ENCODE measurements at places on chromosomes 16 and 17. TPM values are rescaled to one million over a fixed set of nuclear protein-coding genes. Genes with fewer than 3 reads are reported as not detected.

The TMEM92 gene
- polyA plus RNA-seq: 2.7 TPM

The LPO gene
- polyA plus RNA-seq: not detected

The PPY gene
- polyA plus RNA-seq: not detected

The ABCA8 gene
- polyA plus RNA-seq: 0.05 TPM

The NME2 gene
- 902 TPM for polyA plus RNA-seq

The HEATR9 gene
- not detected for polyA plus RNA-seq

GRCh38 chr17:30716461-30717290 lies 107.8 kb downstream of the CRLF3 start:
- H3K4me3 ChIP-seq: no peak overlapping the region
- H3K4me1 ChIP-seq: no peaks in the 10 kb centered on the region
- H3K36me3 ChIP-seq: no peaks in the 10 kb centered on the region
- no peak overlapping the region for H3K27ac ChIP-seq
- H3K27me3 ChIP-seq: no peaks in the 10 kb centered on the region

DNA sequence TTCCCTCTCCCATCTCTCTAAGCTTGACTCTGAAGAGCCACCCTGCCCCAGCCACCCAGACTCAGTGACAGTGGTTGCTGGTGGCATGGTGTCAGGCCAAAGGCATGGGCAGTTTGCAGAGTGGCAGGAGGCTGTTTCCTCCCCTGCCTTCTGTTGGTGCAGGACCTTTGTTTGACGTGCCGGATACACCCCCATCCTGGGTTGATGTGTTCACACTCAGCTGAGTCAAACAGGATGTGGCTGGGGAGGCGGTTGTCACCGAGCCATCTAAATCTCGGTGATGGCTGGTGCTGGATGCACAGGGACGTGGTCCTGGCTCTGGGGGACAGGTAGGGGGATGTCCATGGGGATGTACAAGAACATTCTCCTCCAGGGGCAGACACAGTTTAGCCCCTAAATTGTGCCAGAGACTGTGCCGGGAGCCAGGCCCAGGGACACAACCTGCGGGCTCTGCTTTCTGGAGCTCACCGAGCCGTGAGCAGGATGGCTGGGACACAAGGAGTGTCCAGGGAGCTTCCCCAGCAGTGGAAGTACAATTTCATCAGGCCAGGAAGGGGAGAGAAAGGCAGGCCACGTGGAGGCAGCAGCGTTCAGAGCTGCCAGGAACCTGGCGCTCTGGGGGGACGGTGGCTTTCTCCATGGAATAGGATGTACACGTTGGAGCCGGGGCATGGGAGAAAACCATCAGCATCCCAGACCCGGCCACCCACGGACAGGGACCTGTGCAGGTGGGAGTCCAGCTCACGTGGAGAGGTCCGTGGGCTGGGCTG lies 264.2 kb downstream of the SEC14L1 start:
- no peaks in the 10 kb centered on the region for H3K27me3 ChIP-seq
- H3K27ac ChIP-seq: no peak overlapping the region
- H3K4me3 ChIP-seq: no peak overlapping the region
- peaks cover 51% of the 10 kb centered on the region for H3K4me1 ChIP-seq
- H3K36me3 ChIP-seq: peaks cover 13% of the 10 kb centered on the region

DNA sequence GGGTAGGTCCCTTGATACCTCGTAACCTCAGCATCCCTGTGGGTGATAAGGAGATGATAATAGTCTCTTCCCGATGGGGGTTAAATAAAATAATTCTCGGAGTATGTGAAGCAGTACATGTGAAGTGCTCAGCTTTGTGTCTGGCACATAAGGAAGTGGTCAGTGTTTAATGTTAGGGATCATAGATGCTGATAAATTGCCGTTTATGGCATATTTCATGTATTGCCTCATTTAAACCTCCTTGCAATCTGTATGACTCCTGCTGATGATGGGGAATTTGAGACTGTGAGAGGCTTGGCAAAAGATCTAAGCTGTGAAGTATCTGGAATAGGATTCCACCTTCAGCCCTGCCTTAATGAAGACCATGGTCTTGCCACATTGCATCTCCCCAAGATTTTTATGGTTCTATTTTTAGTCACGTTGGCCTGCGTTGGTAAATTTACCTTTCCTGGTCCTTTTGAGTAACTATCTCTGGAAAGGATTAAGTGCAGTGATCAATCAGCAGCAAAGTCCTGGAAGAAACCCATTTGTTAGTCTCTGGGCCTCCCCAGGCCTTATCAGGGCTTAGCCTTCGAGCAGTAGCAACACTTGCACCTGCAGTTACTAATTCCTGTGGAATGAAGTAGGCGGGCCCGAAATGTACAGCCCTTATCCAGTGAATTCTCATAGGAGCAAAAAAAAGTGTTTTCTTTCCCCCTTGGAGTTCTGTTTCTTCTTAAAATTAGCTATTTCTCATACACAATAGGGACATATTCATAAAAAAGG lies 144.9 kb downstream of the WWOX start:
- H3K27me3 ChIP-seq: no peaks in the 10 kb centered on the region
- no peak for DNase-seq

- DNase-seq: no peak
- no peak overlapping the region for H3K27ac ChIP-seq
- H3K4me3 ChIP-seq: no peak overlapping the region
- no peaks in the 10 kb centered on the region for H3K27me3 ChIP-seq
Measured at GRCh38 chr17:52227926-52228325, 69.4 kb upstream of the CA10 start.

- no peak overlapping the region for H3K27ac ChIP-seq
- no peaks in the 10 kb centered on the region for H3K27me3 ChIP-seq
- no peak overlapping the region for H3K4me3 ChIP-seq
- no peaks in the 10 kb centered on the region for H3K4me1 ChIP-seq
Measured at GRCh38 chr17:72754513-72754912, 338.0 kb downstream of the SLC39A11 start.

GRCh38 chr16:10682604-10683003 lies 12.1 kb downstream of the TEKT5 start:
- H3K4me3 ChIP-seq: no peak overlapping the region
- no peaks in the 10 kb centered on the region for H3K27me3 ChIP-seq
- H3K4me1 ChIP-seq: no peaks in the 10 kb centered on the region
- no peak for DNase-seq
- H3K36me3 ChIP-seq: no peaks in the 10 kb centered on the region

GRCh38 chr17:83096401-83097224 lies 17.2 kb downstream of the METRNL start:
- H3K4me3 ChIP-seq: no peak overlapping the region
- no peak overlapping the region for H3K27ac ChIP-seq
- no peaks in the 10 kb centered on the region for H3K36me3 ChIP-seq

GRCh38 chr17:71472809-71473789 lies 647.7 kb upstream of the SOX9 start:
- no peaks in the 10 kb centered on the region for H3K36me3 ChIP-seq
- H3K27ac ChIP-seq: no peak overlapping the region

DNA sequence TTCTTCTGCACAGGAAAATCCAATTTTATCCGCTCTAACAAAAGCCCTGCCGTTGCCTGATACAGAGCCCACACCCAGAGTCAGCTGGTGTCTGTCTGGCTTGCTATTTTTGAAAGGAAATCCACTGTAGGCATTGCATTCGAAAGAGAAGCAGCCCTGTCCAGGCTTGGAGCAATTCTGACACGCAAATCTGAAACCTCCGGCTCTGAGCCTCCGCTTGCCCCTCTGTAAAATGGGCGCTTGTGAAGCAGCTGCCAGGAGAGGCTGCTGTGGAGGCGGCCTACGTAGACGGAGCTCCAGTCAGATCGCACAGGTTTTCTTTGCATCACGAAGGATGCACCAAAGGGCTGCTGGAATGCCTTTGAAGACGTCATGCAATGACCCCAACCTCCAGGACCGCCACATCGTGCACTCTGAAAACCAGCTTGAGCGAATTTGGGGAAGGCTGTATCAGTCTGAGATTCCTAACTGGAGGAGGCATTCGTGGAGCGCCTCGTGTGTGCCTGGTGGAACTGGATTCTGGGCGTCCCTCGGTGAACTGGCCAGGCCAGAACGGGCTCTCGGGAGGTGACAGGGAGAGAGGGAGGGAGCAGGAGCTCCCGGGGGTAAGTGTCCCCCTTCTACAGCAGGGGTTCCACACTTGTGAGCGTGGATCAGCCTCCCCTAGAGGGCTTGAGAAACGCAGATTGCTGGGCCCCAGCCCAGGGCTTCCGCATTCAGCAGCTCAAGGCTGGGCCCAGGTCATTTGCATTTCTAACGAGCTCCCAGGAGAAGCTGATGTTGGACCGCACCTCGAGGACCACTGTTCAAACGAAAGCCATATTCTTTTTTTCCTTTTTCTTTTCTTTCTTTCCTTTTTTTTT lies 215.5 kb downstream of the MRTFB start:
- H3K27ac ChIP-seq: no peak overlapping the region
- no peaks in the 10 kb centered on the region for H3K27me3 ChIP-seq
- H3K4me1 ChIP-seq: peaks cover 6% of the 10 kb centered on the region

DNA sequence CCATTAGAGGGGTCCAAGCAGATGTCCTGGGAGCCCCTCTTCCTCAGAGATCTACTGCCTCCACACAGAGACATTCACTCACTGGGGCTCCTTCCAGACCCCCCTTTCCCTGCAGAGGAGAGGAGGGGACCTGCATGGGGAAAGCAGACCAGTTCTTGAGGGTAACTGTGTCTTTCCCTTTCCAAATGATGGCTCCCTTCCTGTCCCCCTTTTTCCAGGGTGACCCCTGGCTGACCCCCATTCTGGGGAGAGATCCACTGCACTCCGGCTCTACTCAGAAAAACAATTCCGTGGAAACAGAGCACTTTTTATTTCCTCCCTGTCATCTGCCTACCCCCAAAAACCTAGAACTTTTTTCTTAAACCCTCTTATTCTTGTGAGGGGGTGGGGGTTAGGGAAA lies 6.4 kb downstream of the CACNA1G start:
- DNase-seq: no peak
- peaks cover 4% of the 10 kb centered on the region for H3K4me1 ChIP-seq
- peaks cover 45% of the 10 kb centered on the region for H3K27me3 ChIP-seq
- no peak overlapping the region for H3K4me3 ChIP-seq

DNA sequence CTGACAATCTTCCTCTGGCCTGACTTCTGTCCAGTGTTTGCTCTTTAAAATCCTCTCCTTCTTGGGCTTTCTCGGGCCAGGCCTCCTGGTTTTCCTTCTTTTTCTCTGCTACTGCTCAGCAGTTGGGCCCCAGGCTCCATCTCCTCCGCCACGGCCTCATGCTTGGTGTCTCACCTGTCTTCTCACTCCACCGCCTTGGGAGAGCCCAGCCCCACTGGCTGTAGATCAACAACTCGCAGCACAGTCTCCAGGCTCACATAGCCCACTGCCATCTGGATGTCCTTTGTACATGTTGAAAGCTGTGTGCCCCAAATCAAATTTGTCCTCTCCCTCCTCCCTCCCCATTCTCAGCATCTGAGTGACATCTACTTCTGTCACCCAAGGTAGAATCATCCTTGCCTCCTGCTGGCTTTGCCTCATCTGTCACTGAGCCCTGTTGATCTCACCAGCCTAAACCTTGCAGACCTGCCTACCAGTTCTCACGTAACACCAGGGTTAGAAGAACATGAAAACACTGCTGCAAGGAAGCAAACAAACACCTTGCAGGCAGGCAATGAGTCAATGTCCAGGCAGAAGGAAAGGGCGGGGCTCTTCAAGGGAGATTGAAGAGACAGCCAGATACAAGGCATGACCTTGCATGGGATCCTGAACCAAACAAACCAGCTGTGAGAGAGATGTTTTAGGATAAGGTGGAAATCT lies 103.2 kb upstream of the SMURF2 start:
- DNase-seq: no peak
- H3K4me3 ChIP-seq: no peak overlapping the region
- H3K27ac ChIP-seq: no peak overlapping the region
- no peaks in the 10 kb centered on the region for H3K4me1 ChIP-seq
- H3K27me3 ChIP-seq: no peaks in the 10 kb centered on the region

GRCh38 chr17:45345554-45346215 lies 28.9 kb upstream of the MAP3K14 start:
- H3K27ac ChIP-seq: no peak overlapping the region
- H3K27me3 ChIP-seq: no peaks in the 10 kb centered on the region
- no peaks in the 10 kb centered on the region for H3K36me3 ChIP-seq
- DNase-seq: no peak
- no peak overlapping the region for H3K4me3 ChIP-seq

DNA sequence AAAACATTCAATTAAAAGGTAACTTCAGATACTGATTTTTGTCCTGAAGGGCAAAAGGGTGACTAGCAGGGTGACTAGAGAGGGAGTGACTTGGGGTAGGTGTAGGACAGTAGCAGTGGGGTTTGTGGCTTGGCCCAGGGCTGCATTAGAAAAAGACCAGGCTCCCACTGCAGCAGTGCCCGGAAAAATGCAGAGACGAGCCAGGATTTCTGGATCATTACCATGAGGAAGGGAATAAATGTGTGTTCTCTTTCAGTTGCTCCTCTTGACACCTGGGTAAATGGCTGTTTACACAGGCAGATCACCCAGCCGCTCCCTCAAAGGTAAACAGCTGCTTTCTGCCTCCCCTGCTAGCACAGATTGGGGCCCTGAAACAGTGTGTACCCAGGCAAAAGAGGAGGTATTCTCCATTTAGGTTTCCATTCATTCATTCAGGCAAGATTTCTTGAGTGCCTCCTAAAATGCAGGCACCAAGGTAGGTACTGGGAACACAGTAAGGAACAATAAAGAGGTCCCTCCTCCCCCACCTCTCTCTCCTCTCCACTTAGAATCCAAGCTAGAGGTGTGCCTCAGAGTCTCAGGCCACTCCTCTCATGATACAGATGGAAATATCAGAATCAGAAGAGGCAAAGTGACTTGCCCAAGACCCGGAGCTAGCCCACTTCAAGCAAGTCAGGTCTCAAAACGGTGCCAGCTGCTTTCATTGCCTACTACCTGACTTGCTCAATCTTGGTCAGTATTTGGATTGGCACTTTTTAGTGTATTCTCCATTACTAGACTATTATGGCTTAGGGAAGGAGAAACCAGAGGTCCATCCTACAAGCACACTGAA lies 15.2 kb upstream of the TOX3 start:
- no peak overlapping the region for H3K27ac ChIP-seq
- H3K27me3 ChIP-seq: no peaks in the 10 kb centered on the region
- DNase-seq: no peak

- peaks cover 3% of the 10 kb centered on the region for H3K27me3 ChIP-seq
- no peaks in the 10 kb centered on the region for H3K4me1 ChIP-seq
- no peaks in the 10 kb centered on the region for H3K36me3 ChIP-seq
- no peak overlapping the region for H3K27ac ChIP-seq
- no peak overlapping the region for H3K4me3 ChIP-seq
- no peak for DNase-seq
Measured at GRCh38 chr17:46013502-46014165, 14.6 kb downstream of the STH start.

GRCh38 chr16:58399718-58400633 lies 7.7 kb downstream of the GINS3 start:
- DNase-seq: no peak
- H3K36me3 ChIP-seq: peaks cover 6% of the 10 kb centered on the region
- H3K27ac ChIP-seq: no peak overlapping the region
- H3K4me1 ChIP-seq: no peaks in the 10 kb centered on the region
